Islet precursor cell (in vitro differentiated cells): ENCODE measurements at places on chromosomes 3 and 15.

DNA sequence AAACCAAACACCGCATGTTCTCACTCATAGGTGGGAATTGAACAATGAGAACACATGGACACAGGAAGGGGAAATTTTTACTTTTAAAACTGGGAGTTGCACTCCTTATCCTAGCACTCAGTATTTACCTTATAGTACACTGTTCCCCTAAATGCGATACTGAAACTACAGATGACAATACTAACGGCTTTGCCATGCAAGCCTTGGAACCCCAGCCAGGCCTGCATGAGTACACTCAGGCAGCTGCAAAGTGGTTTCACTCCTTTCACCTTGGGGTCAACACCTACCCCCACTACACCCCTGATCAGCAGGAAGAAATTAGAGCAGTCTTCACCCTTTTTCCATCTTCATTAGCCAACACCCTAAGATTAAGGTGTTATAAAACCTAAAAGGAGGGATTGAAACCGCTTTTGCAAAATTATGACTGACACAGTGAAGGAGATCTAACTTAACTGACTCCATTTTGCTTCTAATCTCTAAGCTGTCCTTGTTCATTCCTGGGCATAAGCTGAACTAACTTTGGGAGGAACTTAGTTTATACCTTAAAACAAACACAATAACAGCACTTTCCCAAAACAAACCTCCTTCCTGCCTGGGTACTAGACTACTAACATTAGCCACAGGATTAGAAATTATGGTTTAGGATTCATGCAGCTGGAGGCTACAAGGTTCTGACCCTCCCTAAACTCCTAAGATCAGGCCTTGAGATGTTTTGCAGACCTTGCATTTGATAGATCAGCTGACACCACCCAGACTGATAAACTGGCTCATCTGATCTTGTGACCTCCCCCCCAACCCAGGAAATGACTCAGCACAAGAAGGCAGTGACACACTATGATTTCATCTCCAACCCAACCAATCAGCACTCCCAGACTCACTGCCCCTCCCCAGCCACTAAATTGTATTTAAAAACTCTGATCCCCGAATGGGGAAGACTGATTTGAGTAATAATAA lies 452.1 kb upstream of the PPP2R3A start:
- DNase-seq, result peak; percentile 92

DNA sequence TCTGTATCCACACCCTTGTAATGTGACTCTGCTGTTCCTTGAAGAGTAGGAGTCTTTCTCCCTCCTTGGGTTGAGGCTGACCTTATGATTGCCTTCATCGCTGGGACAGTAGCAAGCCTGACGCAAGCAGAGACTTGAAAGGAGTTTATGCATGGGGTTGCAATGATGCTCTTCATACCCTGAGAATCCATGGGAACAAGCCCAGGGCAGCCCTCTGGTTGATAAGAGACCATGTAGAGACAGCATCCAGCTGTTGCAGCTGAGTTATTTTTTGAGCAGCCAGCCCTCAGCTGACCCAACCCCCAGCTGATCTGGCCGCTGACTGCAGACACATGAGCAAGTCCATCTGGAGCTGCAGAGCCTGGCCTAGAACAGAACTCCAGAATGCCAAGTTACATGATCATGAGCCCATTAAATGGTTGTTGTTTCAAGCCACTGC lies 60.6 kb upstream of the ARNT2 start:
- DNase-seq, result no peak

DNA sequence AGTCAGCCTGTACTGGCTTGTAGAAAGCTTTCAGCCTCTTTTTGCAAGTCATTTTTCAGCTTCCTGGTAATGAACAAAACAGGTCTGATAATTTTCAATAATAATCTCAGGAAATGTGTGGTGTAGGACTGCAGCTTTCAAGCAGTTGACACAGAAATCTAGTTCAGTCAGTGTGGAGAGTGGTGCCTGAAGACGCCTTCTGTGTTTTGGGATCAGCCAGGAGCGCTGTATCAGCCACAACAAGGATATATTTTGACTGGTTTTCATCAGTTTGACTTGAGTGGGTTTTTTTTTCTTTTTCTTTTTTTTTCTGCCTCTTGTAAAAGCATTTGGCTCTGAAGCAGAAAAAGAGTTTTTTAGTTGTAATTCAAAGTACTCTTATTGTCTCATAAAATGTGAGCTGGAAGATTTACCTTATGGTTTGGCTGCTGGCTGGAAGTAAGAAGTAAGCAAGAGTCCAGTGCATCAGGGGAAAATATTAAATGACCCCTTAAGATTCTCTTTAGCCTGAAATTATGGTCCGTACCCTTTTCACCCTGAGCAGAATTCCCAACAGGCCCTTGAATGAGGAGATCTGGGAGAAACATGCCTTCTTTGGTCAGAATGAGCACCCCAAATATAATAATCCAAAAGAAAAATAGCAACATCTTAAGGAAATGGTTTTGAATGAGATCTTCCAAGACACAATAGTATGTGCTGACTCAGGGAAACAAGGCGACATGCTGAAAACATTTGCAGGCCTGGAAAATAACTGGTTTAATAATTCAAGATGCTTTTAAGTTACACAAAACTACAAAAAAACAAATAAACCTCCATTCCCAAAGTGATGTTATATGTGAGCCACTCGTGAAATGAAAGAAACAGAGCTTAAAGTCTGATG lies 332.7 kb upstream of the ADAMTS9 start:
- no peak for DNase-seq

DNA sequence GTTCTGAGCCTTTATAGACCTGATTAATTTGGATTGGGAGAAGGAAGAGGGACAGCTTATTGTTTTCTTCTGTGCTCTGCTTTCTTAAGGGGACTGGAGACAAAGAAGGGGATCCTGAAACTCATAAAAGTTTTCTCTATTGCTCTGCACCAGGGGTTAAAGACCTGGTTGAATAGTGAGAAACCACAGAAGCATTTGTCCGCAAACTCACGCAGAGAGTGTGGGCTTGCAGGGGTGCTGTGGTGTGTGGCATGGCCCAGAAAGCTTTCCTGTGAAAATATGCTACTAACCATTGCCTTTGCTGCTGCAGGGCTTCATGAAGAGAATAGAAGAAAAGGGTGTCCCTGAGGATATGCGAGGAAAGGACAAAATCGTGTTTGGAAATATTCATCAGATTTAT lies 73.1 kb upstream of the UMPS start:
- DNase-seq, result no peak

- DNase-seq, result peak; percentile 66
Measured at GRCh38 chr3:134300520-134300919, 49.9 kb upstream of the RYK start.

- DNase-seq, result no peak
Measured at GRCh38 chr15:84625123-84625522, 24.3 kb downstream of the ZSCAN2 start.

GRCh38 chr3:56908004-56908403 lies 106.3 kb upstream of the ARHGEF3 start:
- DNase-seq, result no peak

DNA sequence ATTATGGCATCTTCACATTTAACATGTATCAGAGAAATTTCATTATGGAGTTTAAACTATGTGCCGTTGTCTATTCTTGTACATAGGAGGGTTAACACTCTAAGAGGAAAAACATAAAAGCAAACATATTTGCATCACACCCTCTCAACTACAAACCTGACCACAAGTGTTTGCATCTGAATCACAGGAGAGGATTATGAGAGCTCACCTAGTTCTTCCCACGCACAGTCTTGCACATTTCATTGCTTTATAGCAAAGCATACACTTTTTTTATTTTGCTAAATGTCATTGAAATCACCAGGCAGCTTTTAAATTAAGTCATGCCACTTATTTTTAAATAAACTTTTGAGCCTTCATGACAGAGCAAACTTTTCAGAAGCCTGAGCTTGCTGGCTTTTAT lies 12.5 kb downstream of the TRAT1 start:
- no peak for DNase-seq

GRCh38 chr3:32375596-32375930 lies 16.1 kb upstream of the CMTM7 start:
- DNase-seq, result no peak

GRCh38 chr3:111748132-111748531 lies 110.9 kb upstream of the PHLDB2 start:
- DNase-seq, result no peak

DNA sequence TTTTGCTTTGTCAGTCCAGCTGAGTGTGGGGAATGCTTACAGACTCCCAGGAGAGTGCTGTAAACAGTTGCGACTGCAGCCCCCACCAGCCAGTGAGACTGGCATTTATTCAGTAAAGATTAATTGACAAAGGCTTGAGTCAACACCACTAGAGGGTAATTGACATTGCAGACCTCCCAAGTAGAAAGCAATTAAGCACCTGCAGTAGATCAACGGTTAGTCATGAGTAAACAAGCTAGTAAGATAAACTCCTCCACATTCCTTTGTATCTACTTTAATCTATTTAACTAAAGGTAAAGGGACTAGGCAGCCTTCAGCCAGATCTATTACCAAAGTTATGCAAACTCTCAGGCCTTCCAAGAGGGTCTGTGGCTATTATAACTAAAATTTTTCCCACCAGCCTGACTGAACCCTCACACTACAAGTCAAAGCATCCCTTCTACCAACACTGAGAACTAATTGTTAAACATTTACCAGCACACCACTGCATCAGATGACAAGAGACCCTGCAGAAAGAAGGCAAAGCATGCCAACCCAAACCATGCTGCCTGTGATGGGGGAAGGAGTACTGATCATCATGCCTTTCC lies 30.5 kb upstream of the GALNT15 start:
- no peak for DNase-seq

DNA sequence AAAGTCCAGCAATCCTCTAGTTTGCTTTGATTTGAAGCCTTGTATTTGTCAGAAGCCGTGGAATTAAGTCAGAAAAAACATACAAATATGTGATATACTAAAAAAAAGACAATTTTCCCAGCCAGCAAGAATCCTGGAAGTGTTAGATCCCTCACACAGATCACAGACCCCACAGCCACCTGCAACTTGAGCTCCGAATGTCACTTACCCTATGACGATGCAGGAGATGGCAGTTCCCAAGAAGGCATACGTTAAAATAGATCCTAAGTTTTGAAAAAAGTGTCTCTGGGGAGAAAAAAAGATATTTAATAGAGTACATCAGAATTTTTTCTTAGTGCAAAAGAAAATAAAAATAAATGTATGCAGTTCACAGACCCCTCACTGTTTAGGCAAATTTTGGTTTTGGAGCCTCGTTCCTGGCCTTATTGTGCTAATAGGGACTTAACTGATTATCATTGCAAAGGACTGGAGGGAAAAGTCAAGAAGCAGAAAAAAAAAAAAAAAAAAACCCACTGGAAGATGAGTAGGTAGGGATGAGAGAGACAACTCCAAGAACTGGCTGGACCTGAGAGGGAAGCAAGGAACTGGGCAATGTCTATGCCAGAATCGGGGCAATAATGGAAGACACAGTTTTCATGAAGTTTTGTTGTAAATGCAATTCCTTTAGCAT lies 53.3 kb downstream of the SLC9A9 start:
- DNase-seq, result no peak
